ENCODE measurements at places on chromosomes 13 and 19.
A peak's percentile ranks its signal among the peaks of the same experiment; 100 is the strongest.

GRCh38 chr19:49554701-49555181, 25.6 kb downstream of the NOSIP start:
- no peak for DNase-seq

DNA sequence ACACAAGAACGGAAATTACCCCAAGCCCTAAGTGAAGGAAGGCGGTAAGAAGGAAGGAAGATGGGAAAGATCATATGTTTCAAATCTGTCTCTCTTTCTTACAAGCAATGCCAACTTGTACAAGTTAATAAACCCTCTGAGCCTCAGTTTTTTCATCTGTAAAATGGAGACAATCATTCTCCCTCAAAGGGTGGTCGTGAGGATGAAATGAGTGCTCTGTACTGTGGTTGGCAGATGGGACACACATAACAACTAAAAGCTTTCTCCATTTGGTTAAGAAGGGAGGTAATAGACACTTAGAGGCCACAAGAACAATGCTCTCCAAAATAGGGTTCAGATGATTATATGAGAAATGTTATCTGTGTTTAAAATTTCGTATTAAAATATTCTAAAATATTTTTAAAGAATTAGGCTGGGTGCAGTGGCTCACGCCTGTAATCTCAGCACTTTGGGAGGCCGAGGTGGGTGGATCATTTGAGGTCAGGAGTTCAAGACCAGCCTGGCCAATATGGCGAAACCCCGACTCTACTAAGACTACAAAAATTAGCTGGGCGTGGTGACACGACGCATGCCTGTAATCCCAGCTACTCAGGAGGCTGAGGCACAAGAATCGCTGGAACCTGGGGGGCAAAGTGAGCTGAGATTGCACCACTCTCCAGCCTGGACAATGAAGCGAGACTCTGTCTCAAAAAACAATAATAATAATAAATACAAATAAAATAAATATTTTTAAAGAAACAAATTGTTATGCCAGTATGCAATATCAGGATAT, 89.7 kb downstream of the STARD13 start:
- DNase-seq = no peak

DNA sequence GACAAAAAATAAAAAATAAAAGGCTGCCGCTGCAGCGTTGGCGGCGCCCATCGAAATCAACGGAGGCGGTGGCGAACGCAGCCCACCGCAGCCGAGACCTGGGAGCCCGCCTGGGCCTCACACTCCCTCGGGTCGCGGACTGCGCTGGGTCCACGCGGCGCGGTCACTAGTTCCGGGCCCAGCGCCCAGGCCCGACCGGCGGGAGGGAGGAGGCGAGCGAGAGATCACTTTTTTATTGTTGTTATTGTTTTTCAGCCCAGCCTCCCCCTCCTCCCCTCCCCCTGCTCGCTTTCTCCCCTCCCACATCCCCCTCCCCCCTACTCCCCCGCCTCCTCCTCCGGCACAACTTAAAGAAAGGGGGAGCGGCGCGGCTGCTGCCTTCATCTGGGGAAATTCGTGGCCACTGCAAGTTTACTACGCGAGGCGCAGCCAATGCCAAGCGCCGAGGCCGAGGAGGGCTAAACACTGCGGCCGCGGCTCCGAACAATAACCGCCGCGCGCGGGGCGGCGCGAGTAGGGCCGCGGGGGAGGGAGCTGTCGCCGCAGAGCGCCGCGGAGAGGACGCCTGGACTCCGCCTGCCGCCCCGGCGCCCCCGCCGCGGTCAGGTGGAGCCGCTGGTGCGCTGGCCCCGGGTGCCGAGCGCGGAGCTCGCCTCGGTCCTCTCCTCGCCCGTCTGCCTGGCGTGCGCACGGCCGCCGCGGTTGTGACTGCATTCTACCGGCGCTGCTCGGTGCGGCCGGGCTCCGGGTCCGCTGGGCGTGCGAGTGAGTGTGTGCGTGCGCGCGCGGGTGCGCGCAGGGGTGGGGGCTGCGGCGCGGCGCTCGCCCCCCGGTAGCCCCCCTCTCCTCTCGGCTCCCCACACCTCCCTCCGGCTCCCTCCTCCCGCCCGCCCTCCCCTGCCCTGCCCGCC, 505 bp upstream of the ZIC2 start:
- peak; percentile 96 for DNase-seq

- peak; percentile 89 for DNase-seq
These were observed 1.6 kb upstream of the ZNF497 start for GRCh38 chr19:58364146-58364545.

DNA sequence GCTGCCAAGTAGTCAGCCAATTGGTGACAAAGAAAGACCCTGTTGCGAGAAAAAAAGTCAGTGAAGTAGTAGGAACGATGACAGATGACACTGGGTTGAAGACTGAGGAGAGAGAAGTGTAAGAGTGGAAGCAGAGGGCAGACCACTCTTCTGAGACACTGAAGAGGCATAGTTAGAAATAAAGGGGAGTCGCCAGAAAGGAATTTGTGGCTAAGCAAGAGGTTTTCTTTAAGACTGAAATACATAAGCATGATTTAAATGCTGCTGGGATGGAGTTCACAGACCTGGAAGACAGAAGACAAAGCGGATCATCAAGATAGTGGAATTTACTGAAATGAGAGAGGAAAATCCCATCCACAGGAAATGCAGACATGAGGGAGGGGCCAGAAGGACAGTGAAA, 56.2 kb upstream of the USPL1 start:
- no peak for DNase-seq

DNA sequence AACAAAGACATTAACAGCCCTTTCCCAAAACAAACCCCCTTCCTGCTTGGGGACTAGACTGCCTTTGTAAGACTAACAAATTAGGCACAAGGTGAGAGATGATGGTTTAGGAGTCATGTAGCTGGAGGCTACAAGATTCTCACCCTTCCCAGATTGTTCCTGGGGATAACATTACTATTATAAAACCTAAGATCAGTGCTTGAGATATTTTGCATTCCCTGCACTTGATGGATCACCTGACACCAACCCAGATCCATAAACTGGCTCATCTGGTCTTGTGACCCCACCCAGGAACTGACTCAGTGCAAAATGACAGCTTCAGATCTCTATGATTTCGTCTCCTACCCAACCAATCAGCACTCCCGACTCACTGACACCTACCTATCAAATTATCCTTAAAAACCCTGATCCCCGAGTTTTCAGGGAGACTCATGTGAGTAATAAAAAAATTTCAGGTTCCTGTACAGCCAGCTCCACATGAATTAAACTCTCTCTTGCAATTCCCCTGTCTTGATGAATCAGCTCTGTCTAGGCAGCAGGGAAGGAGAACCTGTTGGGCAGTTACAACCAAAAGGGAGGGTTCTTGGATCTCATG, 2.4 kb upstream of the ZNF616 start:
- no peak for DNase-seq

GRCh38 chr19:339262-339887, 5.2 kb downstream of the MIER2 start:
- no peak for DNase-seq

DNA sequence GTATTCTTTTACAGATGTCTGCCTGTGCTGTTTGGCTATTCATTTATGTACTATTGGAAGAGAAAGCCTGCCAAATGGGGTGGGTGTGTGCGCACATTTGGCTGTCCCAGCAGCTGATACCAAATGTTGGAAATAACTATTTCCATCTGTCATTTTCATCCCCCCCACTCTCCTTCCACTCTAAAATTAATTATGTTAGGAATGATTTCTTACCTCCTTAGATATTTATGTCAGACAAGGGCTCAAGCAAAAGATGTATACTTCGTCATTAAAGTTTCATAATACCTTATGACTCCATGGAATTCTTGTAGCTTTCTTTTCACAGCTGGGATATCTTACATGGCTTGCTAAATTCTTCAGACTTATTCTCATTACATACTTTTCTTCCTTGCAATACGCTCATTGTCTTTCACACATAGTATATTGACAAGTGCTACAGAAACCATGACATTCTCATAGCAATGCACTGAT, 18.6 kb downstream of the ITM2B start:
- DNase-seq = no peak

- DNase-seq = no peak
These were observed 130.1 kb downstream of the ZDHHC20 start for GRCh38 chr13:21328836-21329477.

GRCh38 chr13:36848199-36848982, 29.4 kb downstream of the RFXAP start:
- peak; percentile 35 for DNase-seq

- DNase-seq = no peak
These were observed 240.4 kb downstream of the B3GLCT start for GRCh38 chr13:31440132-31440531.

DNA sequence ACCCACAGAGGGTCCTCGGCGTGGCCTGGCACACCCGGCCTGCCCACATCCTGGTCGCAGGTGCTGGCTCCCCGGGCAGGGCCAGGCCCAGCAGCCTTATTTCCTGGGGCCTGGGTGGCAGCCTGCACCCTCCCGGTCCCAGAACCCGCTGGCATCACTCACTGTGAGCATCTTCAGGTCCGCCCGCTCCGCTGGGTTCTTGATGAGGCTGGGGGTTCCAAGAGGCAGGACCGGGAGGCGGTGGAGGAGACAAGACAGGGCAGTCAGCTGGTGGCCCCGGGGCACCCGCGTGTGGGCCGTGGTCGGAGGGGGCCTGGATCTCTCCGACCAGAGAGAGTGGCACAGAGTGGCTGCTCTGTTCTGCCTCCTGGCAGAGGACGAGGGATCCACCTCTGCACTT, 27.6 kb upstream of the ZBTB7A start:
- DNase-seq = no peak

GRCh38 chr13:93007928-93008327, 218.7 kb upstream of the GPC6 start:
- no peak for DNase-seq

DNA sequence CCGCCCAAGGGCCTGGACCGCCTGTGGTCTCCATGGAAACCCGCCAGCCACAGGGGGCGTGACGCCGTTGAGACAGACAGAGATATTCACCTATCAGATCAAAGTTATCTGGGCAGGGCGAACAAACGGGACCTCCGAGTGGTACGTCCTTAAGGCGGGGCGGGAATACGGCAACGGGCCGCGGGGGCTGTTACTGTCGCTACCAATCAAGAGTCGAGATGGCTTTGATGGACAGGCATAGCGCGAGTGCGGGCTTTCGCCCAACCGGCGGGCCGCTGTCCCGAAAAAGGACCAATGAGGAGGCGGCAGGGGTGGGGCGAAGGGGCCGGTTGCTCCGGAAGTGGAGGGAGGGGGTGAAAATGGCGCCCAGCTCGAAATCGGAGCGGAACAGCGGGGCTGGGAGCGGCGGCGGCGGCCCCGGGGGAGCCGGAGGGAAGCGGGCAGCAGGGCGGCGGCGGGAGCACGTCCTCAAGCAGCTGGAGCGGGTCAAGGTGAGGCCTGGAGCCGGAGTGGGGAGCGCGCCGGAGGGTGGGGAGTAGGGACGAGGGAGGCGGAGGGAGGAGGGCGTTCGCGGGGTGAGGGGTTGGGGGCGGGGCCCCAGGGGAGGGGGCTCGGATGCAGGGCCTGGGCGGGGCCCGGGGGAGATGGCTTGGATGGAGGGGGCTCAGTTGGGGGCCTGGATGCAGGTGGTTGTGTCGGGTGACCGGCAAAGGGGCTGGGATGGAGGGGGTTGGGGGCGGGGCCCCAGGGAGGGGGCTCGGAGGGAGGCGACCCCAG, at the start of gene DCAF15:
DCAF15 (plus strand) TSS at position 356 of the 777 bp plus-strand sequence; CDS start at position 360, 4 bp downstream.
- DNase-seq = peak; percentile 99

Data from NB4 (cell line).